Calu3 (cell line): ENCODE measurements at places on chromosomes 11 and 22. TPM values are rescaled to one million over a fixed set of nuclear protein-coding genes. Genes with fewer than 3 reads are reported as not detected.

Gene HBG2
- total RNA-seq: not detected in 2 replicates

- no peak overlapping the region for H3K4me3 ChIP-seq
- peaks cover 39% of the 10 kb centered on the region for H3K36me3 ChIP-seq
- no peak overlapping the region for H3K27ac ChIP-seq
These were observed 124.1 kb downstream of the WNT7B start for GRCh38 chr22:45852826-45853225.

DNA sequence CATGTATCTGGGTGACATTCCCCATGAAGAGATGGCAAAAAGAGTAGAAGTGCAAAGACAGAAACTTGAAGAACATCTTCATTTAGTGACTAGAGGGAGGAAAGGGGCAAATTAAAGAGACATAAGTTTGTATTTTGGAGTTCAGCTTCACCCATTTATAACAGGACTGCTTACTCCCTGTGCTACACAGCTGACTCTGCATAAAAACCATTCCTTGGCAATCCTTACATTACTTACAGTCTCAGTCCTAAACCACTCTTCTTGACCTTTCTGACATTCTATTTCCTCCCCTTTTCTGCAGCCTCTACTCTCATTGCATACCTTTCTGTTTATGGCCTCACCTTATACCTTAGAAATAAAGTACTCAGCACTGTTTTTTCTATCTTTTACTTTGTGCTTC is 6.8 kb upstream of the SERGEF start:
- no peaks in the 10 kb centered on the region for H3K36me3 ChIP-seq
- H3K4me3 ChIP-seq: no peak overlapping the region
- DNase-seq: no peak
- no peak overlapping the region for H3K27ac ChIP-seq

GRCh38 chr11:30594646-30595411 is 8.7 kb upstream of the MPPED2 start:
- H3K36me3 ChIP-seq: no peaks in the 10 kb centered on the region
- H3K27ac ChIP-seq: no peak overlapping the region
- H3K4me3 ChIP-seq: no peak overlapping the region
- peaks cover 16% of the 10 kb centered on the region for H3K27me3 ChIP-seq
- no peak for DNase-seq
- no peaks in the 10 kb centered on the region for H3K4me1 ChIP-seq

Gene LRRC55
- not detected in 2 replicates for total RNA-seq

- peaks cover 27% of the 10 kb centered on the region for H3K4me1 ChIP-seq
- no peak for DNase-seq
- peaks cover 19% of the 10 kb centered on the region for H3K27me3 ChIP-seq
- no peak overlapping the region for H3K27ac ChIP-seq
- no peak overlapping the region for H3K4me3 ChIP-seq
These were observed 5.2 kb downstream of the DGAT2 start for GRCh38 chr11:75773595-75774353.

DNA sequence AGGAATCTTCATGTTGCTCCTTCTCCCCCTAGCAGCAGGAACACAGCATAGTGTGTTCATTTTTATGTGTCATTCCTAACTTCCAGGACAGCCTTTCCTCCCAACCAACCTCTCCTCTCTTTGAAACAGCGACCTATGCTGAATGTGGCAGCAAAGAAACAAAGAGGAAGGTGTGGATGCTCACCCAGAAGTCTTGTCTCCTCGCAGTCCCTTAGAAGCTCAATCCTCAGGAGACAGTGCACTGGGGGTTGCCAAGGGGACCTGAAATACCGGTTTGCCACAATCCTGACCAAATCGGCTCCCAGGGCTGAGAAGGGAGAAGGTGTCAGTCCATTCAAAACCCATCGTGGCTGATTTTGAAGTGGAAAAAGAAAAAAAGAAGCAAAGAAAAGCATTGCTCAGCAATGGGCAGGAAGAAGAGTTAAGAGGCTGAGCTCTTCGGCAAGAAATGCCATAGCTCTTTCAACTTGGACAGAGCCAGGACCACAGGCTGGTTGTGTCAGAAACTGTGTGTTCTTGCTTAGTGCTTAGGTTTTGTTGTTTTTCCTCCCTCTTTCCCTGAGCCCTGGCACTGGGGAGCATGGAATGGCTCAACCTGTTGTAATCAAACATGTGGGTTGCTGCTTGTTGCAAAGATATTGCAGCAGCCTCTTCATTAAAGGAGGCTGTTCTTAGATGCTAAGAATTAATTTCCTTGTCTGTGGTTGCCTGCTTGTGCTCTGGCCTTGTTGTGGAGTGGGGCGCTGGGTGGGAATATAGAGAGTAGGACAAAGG is 30.4 kb upstream of the TENM4 start:
- no peaks in the 10 kb centered on the region for H3K27me3 ChIP-seq
- no peaks in the 10 kb centered on the region for H3K36me3 ChIP-seq
- no peak for DNase-seq
- H3K27ac ChIP-seq: no peak overlapping the region
- H3K4me1 ChIP-seq: no peaks in the 10 kb centered on the region
- H3K4me3 ChIP-seq: no peak overlapping the region

- peaks cover 13% of the 10 kb centered on the region for H3K36me3 ChIP-seq
- H3K4me1 ChIP-seq: peaks cover 8% of the 10 kb centered on the region
- H3K27ac ChIP-seq: peak overlapping the region; percentile 6
- H3K27me3 ChIP-seq: no peaks in the 10 kb centered on the region
These were observed 1.8 kb downstream of the LARGE2 start for GRCh38 chr11:45924036-45924915.

Gene UQCC3
- 10.4 and 11.4 TPM in 2 replicates for total RNA-seq

- H3K4me1 ChIP-seq: peaks cover 9% of the 10 kb centered on the region
- H3K36me3 ChIP-seq: no peaks in the 10 kb centered on the region
- no peak overlapping the region for H3K27ac ChIP-seq
These were observed 17.0 kb upstream of the KCNJ11 start for GRCh38 chr11:17405232-17406005.

Gene GLB1L3
- total RNA-seq: not detected in 2 replicates

DNA sequence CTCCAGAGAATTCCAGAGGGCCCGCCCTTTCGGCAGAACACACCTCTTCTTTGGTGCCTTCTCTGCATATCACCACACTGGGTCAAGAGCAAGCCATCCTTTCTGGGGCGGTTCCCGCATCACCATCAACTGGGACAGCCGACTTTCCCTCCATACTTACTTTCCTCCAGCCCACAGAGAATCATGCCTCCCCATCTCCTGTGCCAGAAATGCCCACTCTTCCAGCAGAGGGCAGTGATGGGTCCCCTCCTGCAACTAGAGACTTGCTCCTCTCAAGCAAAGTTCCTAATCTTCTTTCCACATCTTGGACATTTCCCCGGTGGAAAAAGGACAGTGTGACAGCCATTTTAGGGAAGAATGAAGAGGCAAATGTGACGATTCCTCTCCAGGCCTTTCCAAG is 157.7 kb downstream of the C11orf91 start:
- no peaks in the 10 kb centered on the region for H3K27me3 ChIP-seq
- no peak overlapping the region for H3K4me3 ChIP-seq
- peak; percentile 73 for DNase-seq

- no peaks in the 10 kb centered on the region for H3K4me1 ChIP-seq
- no peak overlapping the region for H3K4me3 ChIP-seq
- DNase-seq: no peak
- no peaks in the 10 kb centered on the region for H3K36me3 ChIP-seq
These were observed 325.4 kb downstream of the JRKL start for GRCh38 chr11:96715208-96715607.

- no peak overlapping the region for H3K4me3 ChIP-seq
- no peak for DNase-seq
- H3K27ac ChIP-seq: no peak overlapping the region
- H3K27me3 ChIP-seq: no peaks in the 10 kb centered on the region
These were observed 15.1 kb upstream of the SLC3A2 start for GRCh38 chr11:62865635-62866034.

- H3K27me3 ChIP-seq: no peaks in the 10 kb centered on the region
- H3K36me3 ChIP-seq: no peaks in the 10 kb centered on the region
- no peak overlapping the region for H3K4me3 ChIP-seq
- H3K4me1 ChIP-seq: peaks cover 37% of the 10 kb centered on the region
These were observed 78.9 kb upstream of the ARHGAP32 start for GRCh38 chr11:129271030-129271429.

Gene ANO3
- total RNA-seq: not detected in 2 replicates
